ENCODE measurements at places on chromosomes 7 and 10. TPM values are rescaled to one million over a fixed set of nuclear protein-coding genes. Genes with fewer than 3 reads are reported as not detected.

Gene TWIST1
- 4.4 TPM for total RNA-seq

- H3K27ac ChIP-seq = no peak overlapping the region
- no peak overlapping the region for H3K4me3 ChIP-seq
- no peaks in the 10 kb centered on the region for H3K4me1 ChIP-seq
Measured at GRCh38 chr10:77576444-77577032, 61.1 kb downstream of the KCNMA1 start.

DNA sequence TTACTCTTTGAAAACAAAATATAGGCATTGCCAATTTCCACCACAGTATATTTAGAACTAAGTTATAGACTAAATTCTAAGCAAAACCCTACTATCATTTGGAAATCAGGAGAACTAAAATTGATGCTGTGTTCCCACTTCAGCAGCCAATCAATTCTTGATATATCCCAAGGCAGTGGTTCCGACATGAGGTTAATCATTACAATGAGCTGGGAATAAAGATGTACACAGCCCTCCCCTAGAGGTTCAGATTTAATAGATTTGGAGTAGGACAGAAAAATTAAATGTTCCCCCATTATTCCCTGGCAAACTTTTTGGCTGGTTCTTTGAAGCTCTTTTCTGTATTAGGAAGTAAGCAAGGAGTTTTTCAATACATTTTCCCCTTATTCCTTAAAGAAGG, 15.1 kb downstream of the ZNF800 start:
- H3K4me3 ChIP-seq = no peak overlapping the region
- no peak for DNase-seq
- H3K36me3 ChIP-seq = no peaks in the 10 kb centered on the region
- no peak overlapping the region for H3K27ac ChIP-seq
- no peaks in the 10 kb centered on the region for H3K27me3 ChIP-seq

DNA sequence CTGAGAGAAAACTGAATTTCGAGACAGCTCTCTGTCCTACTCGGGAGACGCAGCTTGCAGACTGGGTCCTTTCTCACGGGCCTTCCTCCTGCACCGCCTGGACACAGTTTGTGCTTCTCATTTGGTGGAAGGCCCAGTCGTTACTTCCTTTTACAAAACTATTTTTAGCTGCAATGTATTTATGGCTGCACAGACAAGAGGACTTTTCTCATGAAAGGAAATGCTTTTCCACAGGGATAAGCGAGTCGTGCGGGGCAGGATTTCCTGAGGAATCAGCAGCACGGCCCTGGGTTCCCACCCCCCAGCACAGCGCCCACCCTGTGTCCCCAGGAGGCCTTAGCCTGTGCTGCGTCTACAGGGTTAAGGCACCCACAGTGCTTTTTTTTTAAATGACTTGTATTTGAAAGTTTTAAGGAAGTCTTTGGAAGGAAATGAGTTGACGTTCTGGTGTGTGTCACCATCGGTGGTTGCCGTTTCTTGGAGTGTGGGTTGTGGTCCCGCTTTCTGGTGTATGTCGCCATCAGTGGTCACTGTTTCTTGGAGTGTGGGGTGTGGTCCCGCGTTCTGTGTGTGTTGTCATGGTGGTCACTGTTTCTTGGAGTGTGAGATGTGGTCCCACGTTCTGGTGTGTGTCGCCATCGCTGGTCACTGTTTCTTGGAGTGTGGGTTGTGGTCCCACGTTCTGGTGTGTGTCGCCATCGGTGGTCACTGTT, 50.9 kb downstream of the INPP5A start:
- H3K27me3 ChIP-seq = no peaks in the 10 kb centered on the region
- H3K4me1 ChIP-seq = peaks cover 12% of the 10 kb centered on the region
- H3K36me3 ChIP-seq = no peaks in the 10 kb centered on the region

- H3K4me1 ChIP-seq = no peaks in the 10 kb centered on the region
- no peaks in the 10 kb centered on the region for H3K36me3 ChIP-seq
Measured at GRCh38 chr7:121755818-121756552, 117.0 kb upstream of the PTPRZ1 start.

Gene LRRC18
- 1.4 TPM for total RNA-seq

DNA sequence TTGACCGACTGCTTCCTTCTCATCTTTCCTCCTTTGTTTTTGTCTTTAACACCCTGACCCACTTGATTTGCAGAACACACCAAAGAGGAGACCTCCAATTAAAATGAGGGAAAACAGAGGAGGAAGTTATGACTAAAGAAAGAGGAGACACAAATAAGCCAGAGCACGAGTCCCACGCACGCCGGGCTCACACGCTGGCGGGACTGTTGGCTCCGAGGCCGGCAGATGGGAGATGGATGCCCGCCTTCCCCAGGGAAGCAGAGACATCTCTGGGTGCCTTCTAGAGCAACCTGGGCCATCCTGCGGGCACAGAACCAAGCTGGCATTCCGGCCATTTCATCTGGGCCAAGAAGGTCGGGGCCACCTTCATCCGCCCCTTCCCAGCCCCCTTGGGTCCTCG, 5.6 kb downstream of the ADGRA1 start:
- no peak for DNase-seq
- H3K4me3 ChIP-seq = no peak overlapping the region
- no peaks in the 10 kb centered on the region for H3K4me1 ChIP-seq
- H3K36me3 ChIP-seq = no peaks in the 10 kb centered on the region
- H3K27ac ChIP-seq = no peak overlapping the region

DNA sequence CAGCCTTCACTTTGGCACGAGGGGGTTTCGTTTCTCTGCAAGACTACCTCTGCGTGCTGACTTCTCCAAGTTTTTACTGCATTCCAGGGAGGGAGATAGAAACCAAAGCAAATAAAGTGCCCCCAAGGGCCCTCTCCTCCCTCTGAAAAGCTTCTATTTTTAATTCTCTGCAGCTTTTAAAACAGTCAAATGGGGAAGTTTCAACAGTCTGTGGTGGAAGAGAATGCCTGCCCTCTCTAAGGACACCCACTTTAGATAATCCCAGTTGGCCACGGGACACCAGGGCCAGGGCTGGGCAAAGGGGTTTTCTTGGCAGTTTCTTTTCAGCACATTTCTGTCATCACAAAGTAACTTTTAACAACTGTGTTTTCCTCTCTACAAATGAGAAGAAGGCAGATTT, 386.7 kb upstream of the NPVF start:
- no peaks in the 10 kb centered on the region for H3K36me3 ChIP-seq
- DNase-seq = no peak
- H3K4me3 ChIP-seq = no peak overlapping the region

GRCh38 chr7:148434887-148435286, 155.7 kb upstream of the C7orf33 start:
- DNase-seq = no peak
- no peaks in the 10 kb centered on the region for H3K27me3 ChIP-seq
- no peak overlapping the region for H3K4me3 ChIP-seq
- H3K4me1 ChIP-seq = no peaks in the 10 kb centered on the region
- H3K36me3 ChIP-seq = no peaks in the 10 kb centered on the region

DNA sequence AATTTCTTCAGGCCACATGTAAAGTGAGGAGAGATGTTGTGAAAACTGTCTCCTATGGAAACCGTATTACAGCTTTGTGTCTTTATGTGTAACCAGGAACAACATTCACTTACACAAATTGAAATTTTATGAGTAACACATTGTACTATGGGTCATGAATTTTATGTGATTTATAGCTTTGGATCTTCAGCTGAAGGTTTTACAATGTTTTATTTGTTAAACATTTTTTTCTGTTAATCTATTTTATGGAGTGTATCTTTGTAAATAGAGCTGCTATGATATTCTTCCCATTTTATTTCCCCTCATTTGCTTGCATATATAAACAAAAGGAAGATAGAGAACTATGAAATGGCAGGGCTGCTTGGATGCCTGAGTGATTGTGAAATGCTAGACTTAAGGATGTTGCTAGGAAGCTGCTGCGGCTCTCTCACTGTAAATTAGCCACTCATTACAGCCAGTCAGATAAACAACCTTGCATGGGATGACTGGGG, 104.5 kb upstream of the PCLO start:
- H3K4me1 ChIP-seq = no peaks in the 10 kb centered on the region
- no peak overlapping the region for H3K4me3 ChIP-seq
- H3K27me3 ChIP-seq = no peaks in the 10 kb centered on the region

- H3K36me3 ChIP-seq = no peaks in the 10 kb centered on the region
- DNase-seq = no peak
- no peaks in the 10 kb centered on the region for H3K4me1 ChIP-seq
- H3K27me3 ChIP-seq = no peaks in the 10 kb centered on the region
Measured at GRCh38 chr10:24437302-24437701, 228.4 kb downstream of the KIAA1217 start.

GRCh38 chr7:93350338-93350737, 118.2 kb downstream of the VPS50 start:
- no peak for DNase-seq
- H3K27ac ChIP-seq = no peak overlapping the region
- no peaks in the 10 kb centered on the region for H3K36me3 ChIP-seq
- H3K4me1 ChIP-seq = no peaks in the 10 kb centered on the region

DNA sequence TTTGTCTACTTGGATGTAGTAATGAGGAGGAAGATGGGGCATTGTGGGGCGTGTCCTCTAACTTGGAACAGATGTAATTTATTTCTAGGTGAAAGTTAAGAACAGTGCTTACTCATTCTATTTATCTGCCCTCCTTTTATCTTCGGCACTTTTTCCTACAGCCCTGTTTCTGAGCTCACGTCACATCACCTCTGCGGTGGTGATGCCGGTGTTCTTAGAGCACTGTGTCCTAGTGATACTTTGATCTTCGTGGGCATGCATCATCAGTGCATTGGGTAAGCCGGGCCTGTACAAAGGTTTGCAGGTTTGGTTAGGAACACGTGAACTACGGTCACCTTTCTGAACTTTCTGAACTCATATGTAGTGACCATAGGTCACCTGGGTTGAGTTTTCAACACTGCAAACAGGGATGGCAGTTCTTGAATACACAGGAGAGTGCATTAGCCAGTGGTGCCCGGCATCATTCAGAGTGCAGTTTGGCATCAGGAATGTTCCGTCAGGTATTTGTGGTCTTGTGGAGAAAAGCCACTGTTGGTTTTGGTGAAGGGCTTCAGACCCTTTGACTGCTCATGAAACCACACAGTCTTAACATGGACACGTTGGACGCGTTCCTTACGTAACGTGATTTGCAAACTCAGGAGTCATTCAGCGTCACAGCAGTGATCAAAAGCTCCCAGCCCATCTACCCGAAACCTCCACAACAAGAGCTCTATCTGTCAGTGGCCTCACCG, 5.6 kb downstream of the POR start:
- H3K4me1 ChIP-seq = peaks cover 20% of the 10 kb centered on the region
- no peak overlapping the region for H3K27ac ChIP-seq
- H3K4me3 ChIP-seq = no peak overlapping the region
- no peak for DNase-seq
- no peaks in the 10 kb centered on the region for H3K36me3 ChIP-seq

Gene SPACDR
- total RNA-seq = 0.45 TPM

DNA sequence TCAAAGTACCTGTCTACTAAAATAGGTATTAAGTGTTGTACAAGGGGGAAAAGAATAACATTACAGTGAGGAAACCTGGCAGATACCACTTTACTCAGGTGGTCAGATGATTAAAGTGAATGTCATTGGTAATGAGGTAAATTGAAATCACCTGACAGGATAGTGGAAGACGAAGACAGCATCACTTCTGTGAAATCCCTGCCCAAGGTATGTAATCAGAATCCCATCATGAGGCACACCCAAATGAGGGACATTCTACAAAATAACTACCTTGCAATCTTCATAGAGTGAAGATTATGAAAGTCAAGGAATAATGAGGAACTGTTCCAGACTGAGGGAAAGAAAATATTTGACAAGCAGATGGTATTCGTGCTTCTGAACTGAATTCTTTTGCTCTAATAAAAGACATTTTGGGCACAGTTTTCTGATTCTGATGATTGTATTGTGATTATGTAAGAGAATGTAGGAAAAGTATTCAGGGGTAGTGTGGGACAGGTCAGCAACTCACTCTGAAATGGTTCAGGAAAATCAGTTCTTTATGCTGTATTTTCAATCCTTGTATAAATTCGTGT, 33.3 kb upstream of the ARMS2 start:
- no peak overlapping the region for H3K27ac ChIP-seq
- H3K4me1 ChIP-seq = peaks cover 3% of the 10 kb centered on the region
- no peak overlapping the region for H3K4me3 ChIP-seq
- no peak for DNase-seq
- no peaks in the 10 kb centered on the region for H3K27me3 ChIP-seq

Gene STEAP1
- total RNA-seq = 15.5 TPM

GRCh38 chr7:38584443-38585210, 46.5 kb downstream of the AMPH start:
- H3K4me3 ChIP-seq = no peak overlapping the region
- no peak overlapping the region for H3K27ac ChIP-seq
- DNase-seq = no peak
- H3K27me3 ChIP-seq = no peaks in the 10 kb centered on the region
- no peaks in the 10 kb centered on the region for H3K4me1 ChIP-seq

Gene TDRD1
- 1.4 TPM for total RNA-seq

Gene DLX5
- 0.53 TPM for total RNA-seq

- no peak overlapping the region for H3K4me3 ChIP-seq
- DNase-seq = no peak
- no peaks in the 10 kb centered on the region for H3K36me3 ChIP-seq
- no peaks in the 10 kb centered on the region for H3K27me3 ChIP-seq
Measured at GRCh38 chr7:132471515-132471914, 104.8 kb downstream of the PLXNA4 start.

Gene ADIRF
- total RNA-seq = 417 TPM

Gene MYPN
- total RNA-seq = not detected

DNA sequence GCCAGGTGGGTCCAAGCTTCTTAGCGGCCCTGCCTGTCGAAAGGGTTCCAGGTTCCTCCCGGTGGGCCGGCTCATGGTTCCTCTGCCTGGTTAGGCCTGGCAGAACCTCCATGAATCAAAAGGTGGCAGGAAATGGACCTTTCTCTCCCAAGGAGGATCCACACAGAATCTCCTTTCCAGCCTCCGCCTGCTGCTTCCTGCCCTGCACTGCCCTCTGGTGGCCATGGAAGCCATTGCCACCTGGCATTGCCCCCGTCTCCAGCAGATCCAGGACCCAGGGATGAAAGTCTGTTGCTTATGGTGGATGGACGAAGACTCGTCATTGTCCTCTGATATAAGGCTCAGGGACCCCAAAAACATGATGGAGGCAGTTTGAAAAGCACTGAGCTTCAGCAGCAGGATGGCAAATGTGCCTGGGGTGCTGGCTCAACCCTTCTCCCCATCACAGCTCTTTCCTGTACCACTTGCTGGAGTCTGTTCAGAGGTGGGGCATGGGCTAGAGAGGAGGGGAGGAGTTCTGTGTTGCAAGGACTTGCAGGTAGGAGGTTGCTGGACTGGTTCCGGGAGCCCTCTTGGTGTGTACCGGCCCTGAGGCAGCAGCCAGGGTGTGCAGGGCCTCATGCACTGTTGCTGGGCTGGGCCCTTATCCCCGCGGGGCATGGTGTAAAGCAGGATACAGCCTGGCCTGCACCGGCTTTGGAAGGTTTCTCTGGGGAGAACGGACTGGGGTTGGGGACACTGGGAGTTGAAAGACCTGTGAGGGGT, 11.3 kb upstream of the INMT start:
- peak; percentile 89 for DNase-seq
- no peaks in the 10 kb centered on the region for H3K27me3 ChIP-seq
- no peak overlapping the region for H3K4me3 ChIP-seq

- H3K27ac ChIP-seq = no peak overlapping the region
- H3K36me3 ChIP-seq = no peaks in the 10 kb centered on the region
- no peak for DNase-seq
- H3K27me3 ChIP-seq = no peaks in the 10 kb centered on the region
- no peak overlapping the region for H3K4me3 ChIP-seq
- H3K4me1 ChIP-seq = no peaks in the 10 kb centered on the region
Measured at GRCh38 chr7:114104035-114104434, 185.2 kb upstream of the PPP1R3A start.

Data from ovary (tissue), 10 donors.